Activated CD4-positive, alpha-beta T cell treated with anti-CD3 and anti-CD28 coated beads, Interleukin-2, amount 50 U/mL, for 24 hours (primary cell): ENCODE measurements at places on chromosomes 11 and 22.
A peak's percentile ranks its signal among the peaks of the same experiment; 100 is the strongest.

DNA sequence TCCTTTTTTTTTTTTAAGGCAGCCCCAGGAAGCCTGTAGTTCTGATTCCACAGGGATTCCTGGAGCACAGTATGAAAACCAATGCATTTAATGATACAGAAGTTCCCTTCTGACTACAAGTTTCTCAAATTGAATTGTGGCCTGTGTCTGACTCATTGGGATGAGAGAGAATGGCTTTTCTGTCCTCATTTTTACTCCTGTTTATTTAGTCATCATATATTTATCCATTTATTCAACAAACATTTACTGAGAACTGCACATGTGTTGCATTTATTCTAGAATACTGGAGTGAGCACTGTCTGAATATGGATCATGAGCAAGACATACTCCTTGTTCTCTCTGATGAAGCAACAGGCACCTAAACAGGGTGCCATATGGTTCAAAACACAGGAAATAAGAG is 231.2 kb downstream of the NTM start:
- DNase-seq, result no peak

DNA sequence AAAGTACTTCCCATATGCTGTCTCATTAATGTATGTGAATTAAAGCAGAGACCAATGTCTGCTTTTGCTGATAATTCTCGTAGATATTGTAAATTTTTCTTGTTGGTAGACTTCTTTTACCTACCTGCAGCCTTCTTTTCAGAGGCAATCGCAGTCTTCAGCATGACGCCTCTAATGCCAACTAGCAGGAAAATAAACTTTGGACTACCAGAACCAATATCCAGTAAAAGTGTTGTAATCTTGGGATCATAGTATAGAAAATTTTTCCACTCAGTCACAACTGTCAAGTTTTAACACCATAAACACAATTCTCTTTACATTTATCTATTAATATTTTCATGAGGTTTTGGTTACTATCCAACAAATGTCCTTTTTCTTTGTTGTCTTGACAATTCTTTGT is 2.3 kb downstream of the DEPDC7 start:
- DNase-seq, result no peak

- no peak for DNase-seq
Observed at GRCh38 chr22:17569971-17570511, 6.7 kb downstream of the SLC25A18 start.

DNA sequence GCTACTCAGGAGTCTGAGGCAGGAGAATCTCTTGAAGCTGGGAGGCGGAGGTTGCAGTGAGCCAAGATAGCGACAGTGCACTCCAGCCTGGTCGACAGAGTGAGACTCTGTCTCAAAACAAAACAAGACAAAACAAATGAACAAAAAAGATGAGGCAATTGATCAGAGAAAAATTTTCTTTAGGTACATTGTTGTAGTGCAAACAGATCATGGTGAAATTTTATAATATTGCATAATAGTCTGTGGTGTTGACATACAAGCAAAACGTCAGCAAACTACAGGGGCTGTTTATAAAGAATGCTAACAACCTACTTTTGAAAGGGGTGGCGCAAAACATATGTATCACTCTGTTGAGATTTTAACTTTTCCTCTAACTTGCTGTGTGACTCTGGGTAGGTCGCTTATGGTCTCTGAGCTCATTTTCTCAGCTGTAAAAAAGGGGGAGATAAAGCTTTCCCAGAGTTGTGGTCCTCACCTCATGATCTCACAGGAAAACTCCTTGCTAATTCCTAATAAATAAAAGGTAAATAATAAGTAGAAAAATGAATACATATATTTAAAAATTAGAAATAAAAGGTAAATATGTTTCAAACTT is 64.8 kb upstream of the NUP160 start:
- DNase-seq, result no peak

- DNase-seq, result no peak
Observed at GRCh38 chr11:17021511-17021910, 7.3 kb upstream of the PLEKHA7 start.

DNA sequence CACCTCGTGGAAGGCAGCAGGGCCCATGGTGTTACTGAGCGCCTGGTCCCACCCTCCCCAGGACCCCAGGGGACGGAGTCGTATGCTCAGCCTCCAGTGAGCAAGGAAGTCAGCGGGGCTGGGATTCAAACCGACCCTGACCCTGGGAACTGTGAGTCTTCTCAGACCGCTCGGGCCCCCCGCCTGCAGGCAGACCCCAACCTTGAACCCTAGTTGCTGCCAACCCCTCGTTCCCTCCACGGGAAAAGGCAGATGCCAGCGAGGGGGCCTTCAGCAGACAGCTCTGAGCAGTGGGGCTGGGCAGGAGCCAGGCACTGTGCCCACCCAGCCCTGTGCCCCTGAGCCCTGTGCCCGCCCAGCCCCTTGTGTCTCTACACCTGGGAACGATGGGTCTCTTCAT is 6.4 kb downstream of the SLC16A8 start:
- DNase-seq, result no peak

GRCh38 chr11:3920148-3920852 is 64.8 kb downstream of the STIM1 start:
- peak; percentile 67 for DNase-seq

GRCh38 chr11:129768356-129768755 is 47.3 kb upstream of the TMEM45B start:
- no peak for DNase-seq

- no peak for DNase-seq
Observed at GRCh38 chr11:9651899-9652748, 11.8 kb upstream of the SWAP70 start.

GRCh38 chr11:65410936-65411680 is 11.5 kb upstream of the NEAT1 start:
- no peak for DNase-seq

- no peak for DNase-seq
Observed at GRCh38 chr11:63939397-63939891, 642 bp downstream of the NAA40 start.

DNA sequence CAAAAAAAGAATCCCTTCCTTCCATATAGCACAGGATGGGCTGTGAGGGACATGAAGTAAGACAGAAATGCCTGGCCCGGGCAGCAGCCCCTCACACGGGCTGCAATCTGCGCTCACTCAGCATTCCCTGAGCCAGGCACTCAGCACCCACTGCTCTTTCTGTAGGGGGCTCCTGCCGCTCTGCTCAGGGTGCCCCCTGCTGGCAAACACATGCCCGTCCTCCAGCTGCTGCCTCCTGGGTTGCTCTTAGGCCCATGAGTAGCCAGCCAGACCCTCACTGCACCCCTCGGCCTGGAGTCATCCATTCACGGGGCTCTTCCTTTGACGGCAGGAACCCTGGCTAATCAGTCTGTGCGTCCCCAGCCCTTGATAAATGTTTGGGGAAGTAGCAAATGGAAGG is 6.9 kb downstream of the MCAT start:
- DNase-seq, result no peak

DNA sequence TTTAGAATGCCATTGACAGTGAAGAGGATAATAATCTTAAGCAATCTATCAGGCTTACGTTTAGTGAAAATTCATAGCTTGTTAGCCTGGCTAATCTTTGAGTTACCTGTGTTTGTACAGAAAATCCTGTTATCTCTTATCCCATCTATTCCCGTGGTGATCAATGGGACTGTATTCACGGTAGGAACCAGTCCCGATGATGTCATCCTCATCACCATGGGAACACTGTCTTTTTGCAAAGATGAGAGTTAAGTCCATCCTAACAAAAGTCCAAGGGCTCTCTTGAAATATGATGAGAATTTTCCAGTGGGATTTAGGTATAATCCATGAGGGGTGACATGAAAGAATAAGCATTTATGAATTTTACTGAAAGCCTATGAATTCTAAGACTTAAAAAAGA is 762.2 kb downstream of the ETS1 start:
- no peak for DNase-seq

GRCh38 chr11:117203069-117203407 is 3.9 kb downstream of the TAGLN start:
- DNase-seq, result no peak

DNA sequence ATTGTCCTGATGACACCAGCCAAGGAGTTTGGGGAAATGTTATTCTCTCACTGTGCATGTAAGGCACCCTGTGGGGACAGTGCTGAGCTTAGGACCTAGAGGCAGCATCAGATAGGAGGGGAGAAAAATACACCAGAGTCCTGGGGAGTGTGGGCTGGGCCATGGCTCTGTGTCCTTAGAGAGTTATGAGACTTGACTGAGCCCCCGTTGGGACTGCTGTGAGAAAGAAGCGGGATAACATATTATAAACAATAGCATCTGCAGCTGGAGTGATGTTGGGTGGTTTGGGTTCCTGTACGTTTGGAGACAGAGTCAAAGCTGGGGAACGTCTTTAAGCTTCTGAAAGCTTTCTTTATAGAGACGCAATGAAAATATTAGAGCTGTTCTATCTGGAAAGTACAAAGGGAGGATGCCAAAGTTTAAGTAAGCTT is 90.9 kb upstream of the CRTAM start:
- no peak for DNase-seq

DNA sequence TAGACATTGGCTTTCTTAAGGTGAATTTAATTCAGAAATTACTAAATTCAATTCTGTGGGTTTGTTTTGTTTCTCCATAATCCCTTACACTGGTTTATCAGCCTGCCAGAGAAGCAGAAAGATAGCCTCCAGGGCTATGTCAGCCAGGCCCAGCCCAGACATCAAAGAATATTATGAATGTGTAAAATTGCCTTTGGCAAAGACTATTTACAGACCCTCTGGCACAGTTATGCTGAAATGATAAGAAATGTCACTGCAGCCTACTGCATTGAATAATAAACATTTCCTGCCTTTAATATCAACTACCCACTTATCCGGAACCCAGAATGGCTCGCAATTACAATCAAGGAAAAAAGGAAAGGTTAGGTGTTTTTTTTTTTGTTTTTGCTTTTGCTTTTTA is 562.5 kb upstream of the LRRC4C start:
- DNase-seq, result no peak

DNA sequence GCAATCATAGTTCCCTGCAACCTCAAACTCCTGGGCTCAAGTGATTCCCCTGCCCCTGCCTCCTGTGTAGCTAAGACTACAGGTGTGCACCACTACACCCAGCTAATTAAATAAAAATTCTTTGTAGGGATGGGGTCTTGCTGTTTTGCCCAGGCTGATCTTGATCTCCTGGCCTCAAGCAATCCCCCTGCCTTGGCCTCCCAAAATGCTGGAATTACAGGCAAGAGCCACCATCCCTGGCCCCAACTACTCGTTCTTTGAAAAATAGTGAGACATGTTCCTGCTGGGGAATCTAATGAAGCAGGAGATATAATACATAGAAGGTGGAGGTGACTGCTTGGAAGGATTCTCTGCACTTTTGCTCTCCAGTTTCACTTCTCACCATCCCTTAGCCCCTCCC is 40.1 kb upstream of the RFPL3 start:
- DNase-seq, result no peak

GRCh38 chr11:131073167-131073566 is 156.9 kb upstream of the SNX19 start:
- no peak for DNase-seq

- no peak for DNase-seq
Observed at GRCh38 chr22:27988704-27989103, 69.6 kb upstream of the PITPNB start.

DNA sequence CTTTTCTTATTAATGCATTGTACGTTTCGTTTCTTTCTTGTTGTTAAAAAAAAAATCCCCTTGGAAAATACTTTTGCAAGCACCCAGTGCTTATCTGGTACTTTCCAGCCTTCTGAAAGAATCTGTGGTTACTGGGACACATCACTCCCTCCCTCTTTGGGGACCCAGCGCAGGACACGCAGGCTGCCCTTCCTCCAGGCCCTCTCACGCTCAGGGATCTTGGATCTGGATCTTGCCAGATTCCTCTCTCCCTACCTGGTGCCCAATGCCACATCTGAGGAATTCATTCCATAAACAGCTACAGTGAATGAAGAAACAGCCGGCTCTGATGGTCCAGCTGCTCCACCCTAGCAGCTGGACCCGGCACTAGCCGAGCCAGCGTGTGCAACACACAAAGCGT is 55.7 kb downstream of the PHF21B start:
- DNase-seq, result no peak

DNA sequence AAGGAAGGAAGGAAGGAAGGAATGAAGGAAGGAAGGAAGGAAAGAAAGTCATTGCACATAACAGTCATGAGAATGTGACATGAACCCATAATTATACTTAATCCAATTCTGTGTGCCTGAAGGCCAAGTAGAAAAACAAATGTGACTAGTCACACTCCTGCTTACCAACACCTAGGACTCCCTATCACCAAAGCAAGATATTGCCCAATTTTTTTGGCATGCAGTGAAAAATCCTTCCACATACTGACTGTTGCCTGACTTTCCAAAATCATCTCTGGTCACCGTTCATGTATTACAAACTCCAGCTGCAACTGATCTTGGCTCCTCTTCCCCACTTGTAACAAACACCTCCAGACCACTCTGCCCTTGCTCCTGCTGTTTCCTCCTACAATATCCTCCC is 516.8 kb downstream of the OPCML start:
- DNase-seq, result no peak

DNA sequence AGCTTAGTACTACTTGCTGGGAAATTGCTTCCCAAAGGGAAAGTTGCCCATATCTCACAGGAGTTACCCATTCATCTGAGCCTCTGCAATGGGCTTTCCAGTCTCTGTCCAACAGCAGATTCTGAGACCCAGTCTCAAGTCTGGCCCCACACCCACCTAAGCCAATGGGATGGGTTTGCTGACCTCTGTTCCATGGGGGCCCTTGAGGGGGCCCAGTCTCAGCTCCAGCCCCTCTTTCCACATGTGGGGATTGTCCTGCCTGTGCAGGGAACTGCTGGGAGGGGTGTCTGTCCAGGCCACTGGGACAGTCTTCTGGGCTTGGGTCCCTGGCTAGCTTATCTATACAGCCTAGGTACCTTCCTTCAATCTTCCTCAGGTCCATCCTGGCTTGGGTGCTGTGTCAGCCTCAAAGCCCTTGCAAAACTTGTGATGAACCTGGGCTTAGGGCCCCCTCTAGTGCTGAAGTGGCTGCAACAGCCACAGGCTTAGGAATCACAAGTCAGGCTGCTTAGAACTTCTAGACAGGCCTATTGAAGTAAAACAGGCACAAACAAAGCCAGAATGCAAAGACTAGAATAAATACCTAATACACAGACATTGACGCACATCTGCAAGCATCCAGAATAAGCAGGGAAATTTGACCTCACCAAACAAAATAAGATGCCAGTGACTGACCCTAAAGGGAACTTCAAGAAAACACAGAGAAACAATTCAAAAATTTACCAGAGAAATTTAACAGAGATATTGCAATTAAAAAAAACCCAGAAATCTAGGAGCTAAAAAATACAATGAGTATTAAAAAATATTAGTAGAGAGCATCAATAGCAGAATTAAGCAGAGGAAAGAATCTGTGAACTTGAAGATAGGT is 11.7 kb upstream of the PATL1 start:
- peak; percentile 9 for DNase-seq
